Pancreas (tissue), 10 donors: ENCODE measurements at places on chromosomes 6 and 20.

DNA sequence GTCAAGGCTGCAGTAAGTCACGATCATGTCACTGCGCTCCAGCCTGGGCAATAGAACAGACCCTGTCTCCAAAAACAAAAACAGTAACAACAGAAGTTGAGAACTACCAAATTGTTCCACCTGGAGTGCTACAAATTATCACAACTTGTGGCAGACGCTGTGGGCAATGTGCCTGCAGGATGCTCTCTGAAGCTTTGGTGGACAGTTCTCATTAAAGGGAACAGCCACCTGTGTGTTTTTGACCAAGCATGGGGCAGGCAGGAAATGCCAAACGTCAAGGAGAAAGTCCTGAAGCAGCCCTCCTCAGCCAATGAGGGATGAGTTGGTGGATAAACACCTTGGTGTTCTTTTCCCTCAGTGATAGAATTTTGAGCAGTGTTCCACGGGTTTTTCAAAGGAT lies 15.8 kb downstream of the COX4I2 start:
- DNase-seq: no peak

DNA sequence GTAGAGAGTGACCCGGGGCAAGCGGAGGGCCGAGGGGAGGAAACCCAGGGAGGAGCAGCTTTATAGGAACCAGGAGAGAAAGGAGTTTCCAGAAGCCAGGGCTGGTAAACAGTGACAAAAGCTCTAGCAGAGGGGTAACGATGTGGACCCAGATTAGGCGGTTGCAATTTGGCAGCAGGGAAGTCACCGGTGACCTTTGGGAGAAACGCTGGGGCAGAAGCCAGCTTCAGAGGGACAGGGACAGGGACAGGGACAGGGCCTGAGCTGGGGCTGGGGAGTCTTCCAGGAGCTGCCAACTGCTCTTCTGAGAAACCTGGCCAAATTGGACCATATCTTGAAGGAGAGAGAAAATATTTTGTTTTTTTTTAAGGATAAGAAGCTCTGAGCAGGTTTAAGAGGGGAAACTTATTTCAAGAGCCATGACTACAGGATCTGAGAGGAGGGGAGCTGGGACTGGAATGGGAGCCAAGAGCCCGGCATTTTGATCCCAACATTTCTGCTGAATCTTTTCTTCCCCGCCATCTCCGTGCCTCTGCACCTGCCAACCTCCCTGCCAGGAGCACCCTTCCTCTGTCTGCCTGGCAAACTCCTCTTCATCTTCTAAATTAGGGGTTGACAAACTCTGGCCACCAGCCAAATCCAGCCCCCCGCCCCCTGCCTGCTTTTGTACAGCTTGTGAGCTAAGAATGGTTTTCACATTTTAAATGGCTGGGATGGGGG lies 22.6 kb upstream of the PREX1 start:
- no peak for DNase-seq

GRCh38 chr6:117346142-117346930 lies 79.4 kb downstream of the ROS1 start:
- DNase-seq: no peak

- no peak for DNase-seq
Observed at GRCh38 chr6:158512809-158513208, 47.1 kb upstream of the TMEM181 start.

- no peak for DNase-seq
Observed at GRCh38 chr6:157747370-157747769, 75.7 kb upstream of the SNX9 start.

GRCh38 chr6:131937226-131937625 lies 13.9 kb downstream of the CCN2 start:
- no peak for DNase-seq

DNA sequence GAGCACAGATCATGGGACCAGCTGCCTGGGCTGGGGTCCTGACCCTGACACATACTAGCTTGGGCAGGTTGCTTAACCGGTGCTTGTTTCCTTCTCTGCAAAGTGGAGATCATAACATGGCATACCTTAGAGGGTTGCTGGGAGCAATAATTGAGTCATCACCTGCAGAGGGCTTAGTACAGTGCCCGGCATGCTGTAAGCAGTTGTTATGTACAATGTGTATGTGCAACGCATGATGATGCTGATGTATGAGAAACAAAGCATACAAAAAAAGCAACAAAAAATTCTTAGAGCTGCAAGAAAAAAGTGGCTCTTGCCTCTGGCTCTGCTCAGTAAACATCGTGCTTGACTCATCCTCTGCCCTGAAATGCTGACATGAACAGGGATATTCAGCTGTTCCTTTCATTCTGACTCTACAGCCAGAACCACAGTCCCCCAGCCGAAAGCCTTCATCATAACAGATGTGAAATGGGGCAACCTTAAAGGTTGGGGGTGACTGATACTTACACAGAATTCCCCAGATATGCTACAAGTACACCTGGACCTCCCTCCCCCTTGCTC lies 91.7 kb downstream of the CLIC5 start:
- DNase-seq: no peak
